Activated CD4-positive, alpha-beta T cell treated with anti-CD3 and anti-CD28 coated beads, Interleukin-2, amount 50 U/mL, for 48 hours (primary cell): ENCODE measurements at places on chromosomes 4 and X.
A peak's percentile ranks its signal among the peaks of the same experiment; 100 is the strongest.

GRCh38 chr4:38367642-38368174, 296.3 kb upstream of the KLF3 start:
- DNase-seq: no peak

DNA sequence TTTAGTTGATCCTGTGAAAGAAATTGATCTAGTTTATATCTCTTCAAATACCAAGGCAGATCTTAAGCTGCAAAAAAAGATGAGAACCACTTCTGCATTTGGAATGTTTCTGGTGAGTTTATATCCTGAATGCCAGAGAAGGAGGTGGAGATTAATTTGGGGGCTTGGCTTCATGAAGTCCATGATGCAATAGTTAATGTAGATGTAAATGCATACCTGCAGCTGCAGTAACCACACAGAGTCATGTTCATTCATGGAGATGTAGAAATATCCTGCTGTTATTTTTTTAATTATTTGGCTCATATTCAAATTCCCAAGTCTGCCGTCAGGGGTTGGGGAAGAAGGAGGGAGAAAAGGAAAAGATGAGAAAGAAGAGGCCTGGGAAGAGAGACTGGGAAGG, at the start of gene SULT1E1:
TSS of gene SULT1E1 (minus strand) at position 94 of the 400 bp plus-strand sequence. CDS start 2,501 bp downstream, outside the sequence.
- DNase-seq: no peak

DNA sequence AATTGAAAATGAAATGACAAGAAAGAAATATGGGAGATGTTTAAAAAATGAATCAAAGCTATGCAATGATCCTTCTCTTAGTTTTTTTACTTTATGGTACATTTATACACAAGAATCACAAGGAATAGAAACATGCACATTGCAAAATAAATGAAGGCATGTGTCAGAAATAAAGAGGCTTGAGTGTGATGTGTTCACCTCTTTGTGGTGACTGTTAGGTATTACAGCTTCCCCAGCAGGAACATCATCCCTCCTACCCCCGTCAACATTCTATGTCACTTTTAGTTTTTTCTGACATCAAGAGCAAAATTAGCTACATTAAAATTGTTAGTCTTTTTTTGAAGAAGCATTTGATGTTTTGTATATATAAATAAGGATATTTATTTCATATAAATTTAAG, 214.8 kb downstream of the SLC4A4 start:
- DNase-seq: no peak

DNA sequence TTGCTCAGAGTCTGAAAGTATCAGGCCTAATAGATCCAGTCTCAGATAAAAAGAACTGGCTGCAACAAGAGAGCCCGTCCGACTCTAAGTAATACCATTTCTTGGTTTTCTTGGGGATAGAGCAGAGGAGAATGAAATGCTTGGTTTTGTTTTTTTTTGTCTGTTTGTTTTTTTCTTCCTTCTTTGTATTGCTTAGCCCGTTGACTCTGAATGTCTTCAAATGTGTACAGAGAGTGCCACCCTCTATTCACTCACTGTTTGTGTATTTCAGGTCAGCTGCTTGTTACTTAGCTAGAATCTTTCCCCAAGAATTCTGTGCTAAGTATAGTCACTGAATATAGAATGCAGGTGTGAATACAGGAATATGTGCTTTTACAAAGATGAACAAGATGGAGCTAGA, 5.7 kb upstream of the TMEM156 start:
- DNase-seq: no peak

GRCh38 chrX:97159916-97160800, 276.4 kb downstream of the RPA4 start:
- DNase-seq: no peak

DNA sequence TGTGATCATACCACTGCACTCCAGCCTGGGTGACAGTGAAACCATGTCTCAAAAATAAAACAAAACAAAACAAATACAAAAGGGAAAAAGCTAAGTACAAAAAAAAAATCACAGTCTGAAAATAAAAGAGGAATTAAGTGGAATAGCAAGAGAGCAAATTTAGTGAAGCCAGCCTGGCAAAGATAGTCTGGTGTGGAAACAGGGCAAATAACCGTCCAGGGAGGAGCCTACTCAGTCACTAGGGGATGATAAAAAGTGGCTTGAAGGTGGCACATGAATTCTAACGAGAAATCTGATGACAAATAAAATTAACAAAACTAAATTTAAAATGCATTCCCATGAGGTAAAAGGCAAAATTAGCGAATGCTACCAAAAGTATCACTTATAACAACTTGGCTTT, 8.2 kb downstream of the PDGFC start:
- DNase-seq: no peak

GRCh38 chr4:147578593-147578992, 38.6 kb upstream of the TMEM184C start:
- DNase-seq: no peak

GRCh38 chr4:162945713-162946112, 221.0 kb downstream of the NAF1 start:
- DNase-seq: no peak

DNA sequence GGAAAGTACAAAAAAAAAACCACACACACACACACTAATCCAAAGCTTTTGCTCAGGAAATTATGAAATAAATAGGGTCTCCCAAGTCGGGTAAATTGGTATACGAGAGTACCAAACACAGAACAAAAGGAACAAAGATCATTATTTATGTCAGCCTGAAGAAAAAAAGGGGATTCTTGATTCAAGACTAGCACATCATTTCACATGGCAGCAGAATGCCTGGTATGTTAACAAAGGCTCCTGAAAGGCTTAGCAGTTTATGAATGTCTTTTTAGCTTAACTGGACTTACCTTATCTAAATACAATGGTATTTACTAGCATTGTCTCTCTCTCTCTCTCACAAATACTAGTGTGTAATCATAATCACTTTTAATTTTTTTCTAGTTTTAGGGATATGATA, 11.3 kb downstream of the RAP2C start:
- DNase-seq: no peak

GRCh38 chr4:54363037-54363436, 133.9 kb downstream of the PDGFRA start:
- no peak for DNase-seq

- DNase-seq: no peak
Observed at GRCh38 chr4:95209927-95210326, 338.8 kb downstream of the UNC5C start.

DNA sequence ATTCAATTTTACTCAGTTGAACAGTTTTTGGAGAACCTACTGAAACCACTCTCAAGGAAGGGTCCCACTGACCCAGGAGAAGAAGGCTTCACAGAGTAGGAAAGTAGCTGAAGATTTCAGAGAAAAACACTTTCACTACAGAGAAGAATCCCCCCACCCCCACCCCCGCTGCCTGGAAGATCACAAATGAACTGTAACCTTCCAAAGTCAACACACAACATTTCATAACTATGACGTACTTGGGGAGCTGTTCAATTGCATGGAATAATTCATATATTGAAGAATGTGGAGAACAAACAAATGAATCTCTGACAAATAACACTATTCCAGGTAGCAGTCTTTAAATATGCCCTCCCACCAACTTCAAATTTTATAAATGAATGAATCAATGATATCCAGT, 86.1 kb upstream of the STS start:
- DNase-seq: no peak

DNA sequence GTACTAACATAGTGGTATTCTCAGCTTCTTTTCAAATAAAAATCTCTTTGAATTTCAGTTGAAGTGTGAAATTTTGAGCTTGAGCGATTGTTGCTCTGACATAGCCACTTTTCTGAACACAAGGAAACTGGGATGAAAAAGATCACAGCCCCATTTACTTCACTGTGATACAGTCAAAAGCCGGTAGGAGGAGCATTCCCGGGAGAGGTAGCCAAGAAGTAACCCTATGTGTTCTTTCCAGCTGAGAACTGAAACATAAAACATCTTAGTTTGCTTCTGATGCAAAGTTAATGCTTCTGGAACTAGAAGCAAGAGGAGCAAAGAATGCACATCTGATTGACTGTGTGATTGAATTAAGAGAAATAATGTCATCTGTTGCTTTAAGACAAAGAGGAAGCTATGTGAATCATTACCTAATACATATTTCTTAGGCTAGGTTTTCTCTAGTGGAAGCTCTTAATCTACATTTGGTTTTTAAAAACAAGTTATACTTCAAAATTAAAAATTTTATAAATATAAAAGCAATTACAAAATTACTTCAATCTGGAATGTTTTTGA, 88.3 kb upstream of the UNC5C start:
- DNase-seq: no peak

GRCh38 chr4:102474736-102475504, 26.2 kb upstream of the NFKB1 start:
- no peak for DNase-seq

GRCh38 chr4:150581641-150582051, 305 bp upstream of the MAB21L2 start:
- no peak for DNase-seq

DNA sequence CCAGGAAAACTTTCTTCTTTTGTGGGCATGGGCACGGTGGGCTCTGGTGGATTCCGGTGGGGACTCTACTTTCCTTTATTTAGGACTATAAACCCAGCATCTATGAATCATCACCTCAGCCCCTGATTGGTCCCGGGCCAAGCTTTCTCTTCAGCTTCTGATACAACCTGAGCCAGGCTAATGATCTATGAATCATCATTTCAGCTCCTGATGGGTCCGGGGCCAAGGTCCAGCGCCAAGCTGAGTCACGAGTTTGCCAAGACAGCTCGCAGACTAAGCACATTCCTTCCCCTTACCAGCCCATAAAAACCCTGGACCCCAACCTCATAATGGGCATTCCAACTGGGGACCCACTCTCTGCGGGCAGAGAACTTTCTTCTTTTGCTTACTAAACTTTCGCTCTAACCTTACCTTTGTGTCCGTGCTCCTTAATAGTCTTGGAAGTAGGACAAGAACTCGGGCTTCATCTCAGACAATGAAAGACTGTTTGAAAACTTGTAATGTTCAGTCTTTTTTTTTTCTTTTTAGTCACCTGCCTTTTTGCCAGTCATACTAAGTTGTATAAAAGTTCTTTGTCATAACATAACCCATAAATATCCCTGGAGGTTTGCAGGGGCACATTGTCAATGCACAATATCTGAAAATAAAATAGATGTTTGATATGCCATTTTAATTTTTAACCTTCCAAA, 904.9 kb upstream of the EPHA5 start:
- DNase-seq: no peak

DNA sequence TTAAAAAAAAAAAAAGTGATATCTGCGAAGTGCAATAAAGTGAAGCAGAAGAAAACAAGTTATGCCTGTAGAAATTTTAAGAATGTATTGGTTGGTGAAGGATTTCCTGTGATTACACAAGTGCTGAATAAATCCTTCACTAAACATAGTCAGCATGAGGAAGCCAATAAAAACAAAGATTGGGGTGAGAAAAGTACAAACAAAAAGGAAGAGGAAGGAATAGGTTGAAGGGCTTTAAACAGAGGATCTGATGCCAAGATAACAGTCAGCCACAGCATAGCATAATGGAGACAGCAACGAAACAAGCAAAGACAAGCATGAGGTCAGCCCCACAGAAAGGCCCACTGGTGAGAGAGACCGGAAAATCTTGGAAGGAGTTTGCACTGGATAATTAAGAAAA, 372.2 kb downstream of the ADAM29 start:
- DNase-seq: no peak

- no peak for DNase-seq
Observed at GRCh38 chrX:77014377-77015372, 432.5 kb upstream of the FGF16 start.

GRCh38 chrX:100410901-100411801, 1.1 kb upstream of the PCDH19 start:
- no peak for DNase-seq

GRCh38 chr4:26264109-26264508, 56.7 kb upstream of the RBPJ start:
- no peak for DNase-seq

DNA sequence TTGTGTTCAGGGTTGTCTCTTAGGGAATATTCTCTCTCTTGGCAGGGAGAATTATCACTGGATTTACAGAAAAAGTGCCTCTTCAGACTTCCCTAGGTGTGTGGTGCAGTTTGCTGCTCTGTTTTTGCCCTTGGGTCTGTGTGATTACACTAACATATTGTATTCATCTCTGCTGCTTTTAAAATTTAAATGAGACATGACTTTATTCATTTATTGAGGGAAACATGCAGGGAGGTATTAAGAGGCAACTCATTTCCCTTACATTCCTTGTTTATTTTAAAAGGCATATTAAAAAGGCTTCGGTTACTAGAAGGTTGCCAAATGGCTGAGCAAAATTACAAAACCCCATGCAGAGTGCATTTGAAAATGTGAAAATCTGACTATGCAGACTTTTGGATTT, 135.1 kb upstream of the GEMIN8 start:
- DNase-seq: no peak

GRCh38 chr4:11597506-11597905, 168.8 kb upstream of the HS3ST1 start:
- no peak for DNase-seq

GRCh38 chr4:90883519-90883918, 756.3 kb downstream of the CCSER1 start:
- no peak for DNase-seq

GRCh38 chrX:41512394-41512793, 65.3 kb downstream of the NYX start:
- peak; percentile 12 for DNase-seq

DNA sequence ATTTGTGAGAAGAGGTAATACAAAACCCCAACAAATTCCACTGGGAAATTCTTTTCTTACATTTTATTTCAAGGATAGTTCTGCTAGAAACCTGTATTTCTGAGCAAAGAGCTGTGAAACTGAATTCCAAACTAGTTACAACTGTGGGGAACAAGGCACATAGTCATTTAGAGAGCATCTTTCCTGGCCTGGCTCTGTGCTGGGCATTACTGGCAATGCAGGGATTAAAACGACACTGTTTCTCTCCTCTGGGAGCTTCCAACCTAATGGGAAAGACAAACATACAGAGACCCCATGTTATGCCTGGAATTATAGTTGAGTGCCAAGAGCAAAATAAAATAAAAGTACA, 36.5 kb downstream of the SUPT20HL1 start:
- DNase-seq: no peak

DNA sequence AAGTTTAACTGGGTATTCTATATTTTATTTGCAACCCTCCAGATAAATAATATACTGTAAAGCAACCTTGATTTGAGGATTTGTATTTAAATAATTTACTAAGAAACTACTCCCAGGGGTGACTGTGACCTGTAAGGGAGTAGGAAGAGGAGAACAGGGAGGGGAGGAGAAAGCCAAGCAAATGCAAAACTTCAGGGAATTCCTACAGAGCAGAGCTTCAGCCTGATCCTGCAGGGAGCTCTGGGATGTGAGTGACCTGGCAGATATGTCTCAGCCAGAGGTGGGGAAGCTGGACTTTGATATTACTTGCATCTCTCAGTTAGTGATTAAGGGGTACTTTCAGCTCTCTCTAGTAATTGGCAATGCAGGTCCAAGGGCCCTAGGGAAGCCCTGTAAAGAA, 302.0 kb downstream of the FRMPD4 start:
- DNase-seq: no peak

GRCh38 chr4:154471526-154472331, 19.9 kb downstream of the DCHS2 start:
- DNase-seq: no peak

GRCh38 chrX:80184854-80185253, 170.3 kb downstream of the TBX22 start:
- DNase-seq: no peak

GRCh38 chr4:185275501-185275900, 66.1 kb downstream of the SNX25 start:
- DNase-seq: no peak

GRCh38 chr4:52659722-52660261, 691 bp upstream of the USP46 start:
- peak; percentile 38 for DNase-seq
